ENCODE measurements at places on chromosomes 1 and 21.

DNA sequence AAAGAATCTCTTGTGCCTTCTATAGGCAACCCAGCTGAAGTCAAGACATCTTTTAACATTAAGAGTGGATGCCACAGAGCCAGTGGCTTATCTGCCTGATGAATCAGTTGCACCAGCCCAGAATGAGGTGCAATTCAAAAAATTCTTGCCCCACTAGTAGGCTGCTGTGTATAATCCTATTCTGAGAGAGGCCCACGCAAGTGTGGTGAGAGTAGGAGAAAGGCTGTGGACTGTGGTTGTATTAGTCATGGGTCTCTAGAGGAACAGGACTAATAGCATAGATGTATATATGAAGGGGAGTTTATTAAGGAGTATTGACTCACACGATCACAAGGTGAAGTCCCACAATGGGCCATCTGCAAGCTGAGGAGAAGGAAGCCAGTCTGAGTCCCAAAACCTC lies 216.4 kb downstream of the LTN1 start:
- no peak for DNase-seq

GRCh38 chr1:247409869-247410544 lies 6.0 kb upstream of the NLRP3 start:
- no peak for DNase-seq

DNA sequence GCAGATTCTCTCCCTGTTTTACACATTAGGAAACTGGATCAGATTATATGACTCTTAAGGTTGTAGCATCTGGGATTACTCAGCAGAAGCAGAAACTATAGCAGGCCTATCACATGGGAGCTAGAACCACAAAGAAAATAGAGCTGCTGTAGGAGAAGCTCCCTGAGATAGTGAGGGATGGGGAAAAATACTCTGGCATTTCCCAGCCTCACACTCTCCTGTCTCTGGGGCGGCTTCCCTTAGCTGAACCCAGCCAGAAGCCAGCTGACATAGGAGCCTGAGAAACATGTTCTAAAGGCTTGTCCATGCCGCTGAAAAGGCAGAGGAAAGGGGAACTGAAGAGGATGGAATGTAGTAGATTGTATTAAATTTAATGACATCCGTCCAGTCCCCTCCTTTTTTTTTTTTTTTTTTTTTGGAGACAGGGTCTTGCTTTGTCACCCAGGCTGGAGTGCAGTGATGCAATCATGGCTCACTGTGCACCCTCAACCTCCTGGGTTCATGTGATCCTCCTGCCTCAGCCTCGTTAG lies 76.8 kb upstream of the DNAJC6 start:
- no peak for DNase-seq

GRCh38 chr1:97093741-97094140 lies 372.2 kb downstream of the PTBP2 start:
- DNase-seq: no peak

GRCh38 chr1:8782955-8783354 lies 34.5 kb downstream of the RERE start:
- no peak for DNase-seq

Data from NCI-H2081 treated with DMSO at 0.1 percent for 48 hours (cell line).